ENCODE measurements at places on chromosomes 12 and 14. TPM values are rescaled to one million over a fixed set of nuclear protein-coding genes. Genes with fewer than 3 reads are reported as not detected.

GRCh38 chr12:25320123-25321006 lies 69.6 kb upstream of the KRAS start:
- no peak for DNase-seq

DNA sequence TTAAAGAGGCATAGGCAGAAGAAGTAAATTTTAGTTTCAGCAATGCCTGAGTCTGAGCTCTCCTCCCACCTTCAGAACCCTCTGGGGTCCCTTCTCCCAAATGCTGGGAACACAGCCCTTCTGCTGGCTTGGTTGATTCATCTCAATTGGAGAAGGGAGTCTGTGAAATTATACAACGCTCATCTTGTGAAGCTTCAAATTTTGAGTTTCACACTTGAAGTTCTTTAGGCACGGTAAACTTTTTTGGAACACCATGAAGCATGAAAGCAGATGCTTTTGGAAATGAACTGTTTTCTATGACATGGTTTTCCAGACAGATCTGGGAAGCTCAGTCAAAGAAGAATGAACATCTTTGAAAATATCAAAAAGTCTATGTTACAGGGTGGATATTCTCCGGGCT lies 69.9 kb downstream of the TBK1 start:
- DNase-seq = no peak

GRCh38 chr14:47959740-47960139 lies 284.3 kb upstream of the MDGA2 start:
- peak; percentile 53 for DNase-seq

The COL2A1 gene
- 200 TPM for total RNA-seq

DNA sequence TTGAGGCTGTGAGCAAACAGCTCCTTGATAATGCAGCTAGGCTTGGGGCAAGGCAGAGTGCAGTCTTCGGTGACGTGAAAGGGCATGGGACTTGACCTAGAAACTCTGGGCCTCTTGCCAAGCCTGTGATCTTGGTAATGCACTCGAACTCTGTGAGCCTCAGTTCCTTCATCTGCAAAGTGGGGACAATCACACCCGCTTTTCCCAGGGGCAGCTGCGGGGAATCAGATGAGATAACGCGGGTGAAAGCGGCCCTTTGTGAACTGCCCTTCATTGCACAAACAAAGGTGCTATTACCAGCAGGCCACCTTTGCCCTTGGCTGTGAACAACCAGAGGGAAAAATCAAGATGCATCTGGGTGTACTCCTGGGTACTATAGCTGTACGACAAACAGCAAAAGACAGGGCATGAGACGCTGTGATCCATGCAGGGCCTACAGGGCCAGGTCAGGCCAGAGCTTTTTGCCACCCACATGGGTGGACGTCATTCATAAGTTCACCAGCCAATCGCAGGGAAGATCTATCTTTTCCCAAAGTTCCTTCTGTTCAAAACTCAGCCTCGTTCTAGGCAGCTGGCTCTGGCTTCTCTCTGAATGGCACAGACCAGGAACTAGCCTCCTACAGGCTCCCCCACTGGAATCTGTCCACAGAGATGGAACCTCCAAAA lies 3.2 kb downstream of the MSI1 start:
- no peak for DNase-seq

DNA sequence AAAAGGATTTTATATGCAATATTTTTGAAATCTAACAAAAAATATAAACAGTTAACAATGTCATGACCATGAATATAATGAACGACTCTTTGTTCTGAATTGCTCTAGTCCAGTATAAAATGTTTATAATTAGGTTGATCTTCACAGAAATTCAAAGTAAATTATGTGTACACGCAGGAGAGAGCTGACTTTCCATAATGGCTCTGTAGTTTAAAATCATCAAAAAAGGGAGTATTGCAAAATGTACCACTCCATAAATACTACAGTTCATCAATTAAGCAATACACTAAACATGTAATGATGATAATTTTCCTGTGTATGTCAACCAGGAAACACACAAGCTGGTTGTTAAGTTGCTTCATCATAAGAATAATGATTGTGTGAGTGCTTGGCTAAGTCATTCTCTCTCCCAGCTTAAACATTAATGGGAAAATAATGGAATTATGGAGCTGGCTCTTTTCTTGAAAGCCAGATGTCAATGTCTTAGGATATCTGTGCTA lies 189.5 kb upstream of the PLEKHG7 start:
- DNase-seq = no peak

GRCh38 chr12:20656600-20656999 lies 38.5 kb upstream of the SLCO1C1 start:
- DNase-seq = no peak

The PLEKHD1 gene
- total RNA-seq = 0.50 TPM

The GRIN2B gene
- total RNA-seq = 23.4 TPM

The CLEC4A gene
- 0.32 TPM for total RNA-seq

The SLC38A4 gene
- 16.0 TPM for total RNA-seq

GRCh38 chr12:68591734-68592418 lies 18.8 kb upstream of the RAP1B start:
- DNase-seq = no peak

GRCh38 chr12:131267576-131267975 lies 313.9 kb downstream of the ADGRD1 start:
- DNase-seq = no peak

GRCh38 chr12:75751769-75752471 lies 240.5 kb upstream of the KRR1 start:
- DNase-seq = no peak
